Stimulated activated CD8-positive, alpha-beta memory T cell treated with anti-CD3 and anti-CD28 coated beads, Interleukin-15, amount 100 ng/mL, for 4 hours (primary cell): ENCODE measurements at places on chromosomes 16 and 17.
A peak's percentile ranks its signal among the peaks of the same experiment; 100 is the strongest.

GRCh38 chr16:15897834-15898254 lies 9.4 kb upstream of the CEP20 start:
- DNase-seq, result no peak

DNA sequence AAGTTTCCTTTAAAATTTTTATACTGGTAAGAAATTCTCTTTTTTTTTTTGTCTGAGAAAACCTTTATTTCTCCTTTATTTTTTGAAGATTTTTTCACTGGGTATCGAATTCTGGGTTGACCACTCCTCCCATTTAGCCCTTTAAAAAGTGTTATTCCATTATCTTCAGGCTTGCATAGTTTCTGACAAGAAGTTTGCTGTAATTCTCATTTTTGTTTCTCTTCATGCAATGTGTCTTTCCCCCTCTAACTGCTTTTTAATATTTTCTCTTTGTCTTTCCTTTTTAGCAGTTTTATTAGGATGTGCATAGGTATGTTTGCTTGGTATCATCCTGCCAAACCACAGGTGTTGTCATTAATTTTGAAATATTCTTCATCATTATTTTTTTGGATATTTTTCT lies 67.7 kb upstream of the GOT2 start:
- DNase-seq, result no peak

GRCh38 chr17:17547210-17547764 lies 44.2 kb downstream of the PEMT start:
- DNase-seq, result no peak

DNA sequence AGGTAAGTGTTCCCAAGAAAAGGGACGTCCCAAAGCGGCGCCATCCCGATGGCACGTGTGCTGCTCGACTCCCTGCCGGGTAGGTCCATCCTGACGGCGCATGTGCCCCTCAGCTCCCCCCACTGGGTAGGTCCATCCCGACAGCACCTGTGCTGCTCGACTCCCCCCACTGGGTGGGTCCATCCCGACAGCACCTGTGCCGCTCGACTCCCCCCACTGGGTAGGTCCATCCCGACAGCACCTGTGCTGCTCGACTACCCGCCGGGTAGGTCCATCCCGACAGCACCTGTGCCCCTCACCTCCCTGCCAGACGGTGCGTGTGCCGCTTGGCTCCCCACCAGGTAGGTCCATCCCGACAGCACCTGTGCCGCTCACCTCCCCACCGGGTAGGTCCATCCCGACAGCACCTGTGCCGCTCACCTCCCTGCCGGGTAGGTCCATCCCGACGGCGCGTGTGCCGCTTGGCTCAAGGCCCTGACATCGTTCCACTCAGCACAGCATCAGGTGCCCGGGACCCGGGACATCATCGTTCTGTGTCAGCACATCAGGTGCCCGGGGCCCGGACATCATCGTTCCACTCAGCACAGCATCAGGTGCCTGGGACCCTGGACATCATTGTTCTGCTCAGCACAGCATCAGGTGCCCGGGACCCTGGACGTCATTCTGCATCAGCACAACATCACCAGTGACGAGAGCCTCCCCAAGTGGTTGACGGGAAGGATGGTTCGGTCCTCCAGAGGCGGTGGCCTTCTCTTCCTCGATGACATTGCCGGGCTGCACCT lies 5.7 kb upstream of the FN3K start:
- DNase-seq, result no peak

DNA sequence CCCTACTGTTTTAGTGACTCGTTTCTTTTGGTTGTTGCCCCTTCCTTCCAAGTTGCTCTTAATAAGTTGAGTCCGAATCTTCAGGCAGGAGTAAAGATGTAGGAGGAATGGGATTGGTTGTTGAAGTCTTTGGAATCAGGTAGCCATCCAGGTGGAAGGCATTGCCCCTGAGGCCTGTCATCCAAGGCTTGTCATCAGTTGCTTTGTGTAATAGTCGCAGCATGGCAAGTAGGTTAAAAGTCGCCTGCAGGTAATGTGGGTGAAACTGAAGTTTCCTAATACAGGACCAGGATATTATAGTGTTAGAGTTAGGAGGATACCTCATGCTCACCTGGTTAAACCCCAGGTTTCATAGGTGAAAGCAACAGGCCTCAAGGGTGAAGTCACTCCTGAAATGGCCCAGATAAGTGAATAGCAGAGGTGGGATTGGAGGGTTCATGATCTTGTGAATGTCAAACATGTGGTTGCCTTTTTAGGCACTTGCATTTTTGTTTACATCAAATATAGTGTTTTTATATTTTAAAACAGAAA lies 934 bp downstream of the PCTP start:
- no peak for DNase-seq

GRCh38 chr17:82235056-82235774 lies 6.4 kb downstream of the SLC16A3 start:
- no peak for DNase-seq

- DNase-seq, result no peak
Observed at GRCh38 chr17:74532115-74532514, 840 bp upstream of the CD300LB start.

DNA sequence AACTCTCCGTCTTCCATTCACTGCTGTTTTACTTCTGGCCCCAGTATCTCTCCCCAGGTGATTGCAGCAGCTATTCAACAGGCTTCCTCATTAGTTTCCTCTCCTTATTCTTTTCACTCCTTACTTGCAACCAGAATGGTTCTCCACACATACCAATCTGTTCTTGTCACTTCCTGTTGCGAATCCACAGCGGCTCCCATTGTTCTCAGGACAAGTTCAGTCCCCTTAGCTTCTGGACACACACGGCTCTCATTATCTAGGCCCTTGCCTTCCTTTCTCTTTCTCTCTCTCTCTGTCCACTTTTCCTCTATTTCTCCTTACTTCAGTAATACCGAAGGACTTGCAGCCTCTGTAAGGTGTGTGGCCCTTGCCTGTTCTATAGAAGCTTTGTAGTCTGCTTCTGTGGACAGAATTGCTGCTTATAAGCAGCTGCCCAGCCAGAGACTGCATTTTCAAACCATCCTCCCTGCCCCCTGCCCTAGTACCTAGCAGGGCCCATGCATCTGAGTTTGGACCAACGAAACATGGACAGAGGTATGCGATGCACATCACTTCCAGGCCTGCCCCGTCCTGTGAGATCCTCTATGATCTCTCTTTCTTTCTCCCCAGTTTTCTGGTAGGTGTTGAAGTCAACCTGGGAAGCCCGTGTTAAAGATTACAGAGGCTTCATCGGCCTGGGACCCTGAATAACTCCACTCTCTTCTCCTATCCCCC lies 45.7 kb downstream of the VAT1L start:
- no peak for DNase-seq

DNA sequence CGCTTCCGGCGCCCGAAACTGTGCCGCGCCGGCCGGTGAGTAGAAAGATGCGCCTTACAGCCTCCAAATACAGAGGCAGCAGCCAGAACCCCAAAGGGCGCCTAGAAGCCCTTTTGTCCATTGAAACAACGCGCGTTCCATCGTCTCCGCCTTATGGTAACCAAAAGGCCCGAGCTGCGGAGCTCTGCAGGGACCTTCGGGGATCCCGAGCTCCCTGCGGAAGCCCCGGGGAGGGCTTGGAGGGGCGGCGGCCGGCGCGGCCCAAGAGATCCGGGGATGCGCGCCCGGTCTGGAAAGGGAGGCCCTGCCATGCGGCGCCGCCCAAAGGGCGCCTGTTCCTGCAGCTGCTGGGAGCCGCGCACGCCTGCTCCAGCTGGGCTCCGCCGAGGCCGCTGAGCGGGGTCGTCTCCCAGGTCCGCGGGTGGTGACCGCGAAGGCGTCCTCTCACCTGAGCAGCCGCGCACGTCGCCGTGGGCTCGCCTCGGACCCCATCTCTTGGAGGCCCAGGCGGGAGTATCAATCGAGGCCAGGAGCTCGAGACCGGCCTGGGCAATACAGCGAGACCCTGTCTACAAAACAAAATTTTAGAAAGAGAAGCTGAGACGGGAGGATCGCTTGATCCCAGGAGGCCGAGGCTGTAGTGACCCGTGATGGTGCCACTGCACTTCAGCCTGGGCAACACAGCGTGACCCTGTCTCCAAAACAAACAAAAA lies 742 bp upstream of the FBXO31 start:
- no peak for DNase-seq

GRCh38 chr17:43734376-43734775 lies 24.2 kb downstream of the SOST start:
- DNase-seq, result no peak

- DNase-seq, result no peak
Observed at GRCh38 chr17:68853036-68853435, 102.2 kb downstream of the ABCA8 start.

GRCh38 chr16:49653577-49653976 lies 202.3 kb downstream of the ZNF423 start:
- DNase-seq, result no peak

DNA sequence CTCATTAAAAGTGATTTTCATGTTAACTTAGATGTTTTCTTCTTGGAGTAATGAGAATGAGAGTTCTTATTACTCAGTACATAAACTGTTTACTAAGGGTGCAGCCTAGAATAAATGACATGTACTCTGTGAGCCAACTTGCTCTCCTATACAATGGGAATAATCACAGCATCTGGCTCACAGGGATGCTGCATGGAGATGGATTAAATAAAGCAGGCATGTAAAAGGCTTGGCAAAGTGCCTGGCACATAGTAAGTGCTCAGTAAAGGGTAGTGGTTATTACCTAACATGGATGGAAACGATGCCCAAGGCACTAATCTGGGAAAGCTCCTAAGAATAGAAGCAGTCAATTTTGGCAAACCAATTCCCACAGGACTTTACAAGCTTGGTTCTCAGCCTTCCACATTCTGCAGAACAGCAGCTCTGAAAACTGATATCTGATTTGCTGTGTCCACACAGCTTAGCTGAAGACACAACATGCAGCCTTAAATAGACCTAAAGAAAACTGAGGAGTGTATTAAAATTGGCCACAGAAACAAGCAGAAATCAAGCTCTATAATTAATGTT lies 176.1 kb downstream of the ABCC12 start:
- no peak for DNase-seq

DNA sequence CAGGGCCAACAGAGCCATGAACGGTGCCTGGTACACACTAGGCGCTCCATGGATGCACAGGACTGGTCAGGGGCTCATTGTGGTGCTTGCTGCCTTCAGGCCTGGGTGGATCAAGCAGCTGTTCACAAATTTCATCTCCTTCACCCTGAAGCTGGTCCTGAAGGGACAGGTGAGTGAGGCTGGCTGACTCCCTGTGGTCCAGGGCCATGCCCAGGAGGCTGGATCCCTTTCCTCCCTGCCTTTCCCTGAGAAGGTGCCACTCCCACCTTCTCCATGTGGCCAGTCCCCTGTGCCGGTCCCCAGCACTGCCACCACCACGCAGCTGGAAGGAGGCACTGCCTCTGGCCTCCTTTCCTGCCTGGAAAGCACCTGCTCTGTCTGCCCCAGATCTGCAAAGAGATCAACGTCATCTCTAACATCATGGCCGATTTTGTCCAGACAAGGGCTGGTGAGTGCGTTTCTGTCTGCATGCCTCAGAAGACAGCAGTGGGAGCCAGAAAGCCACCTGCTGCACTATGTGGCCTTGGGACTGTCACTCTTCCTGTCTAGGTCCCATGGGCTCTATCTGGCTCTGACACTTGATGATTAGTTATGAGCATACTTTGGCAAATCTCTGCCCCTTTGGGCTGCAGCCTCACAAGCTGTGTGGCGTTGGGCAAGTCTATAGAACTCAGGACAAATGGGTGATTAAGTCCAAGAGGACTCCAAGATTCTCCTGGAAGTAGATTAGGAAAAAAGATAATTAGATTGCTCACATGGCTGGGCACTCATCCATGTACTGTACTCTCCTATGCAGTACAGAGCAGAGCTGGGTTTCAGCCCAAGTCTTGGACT lies 9.4 kb downstream of the CETP start:
- no peak for DNase-seq

GRCh38 chr17:76378548-76379274 lies 5.7 kb upstream of the SPHK1 start:
- DNase-seq, result no peak

GRCh38 chr17:43832976-43833829 lies at the start of gene MPP3:
MPP3 (minus strand) TSS chr17:43833146; CDS start chr17:43831906, 1,240 bp downstream.
- DNase-seq, result peak; percentile 19

DNA sequence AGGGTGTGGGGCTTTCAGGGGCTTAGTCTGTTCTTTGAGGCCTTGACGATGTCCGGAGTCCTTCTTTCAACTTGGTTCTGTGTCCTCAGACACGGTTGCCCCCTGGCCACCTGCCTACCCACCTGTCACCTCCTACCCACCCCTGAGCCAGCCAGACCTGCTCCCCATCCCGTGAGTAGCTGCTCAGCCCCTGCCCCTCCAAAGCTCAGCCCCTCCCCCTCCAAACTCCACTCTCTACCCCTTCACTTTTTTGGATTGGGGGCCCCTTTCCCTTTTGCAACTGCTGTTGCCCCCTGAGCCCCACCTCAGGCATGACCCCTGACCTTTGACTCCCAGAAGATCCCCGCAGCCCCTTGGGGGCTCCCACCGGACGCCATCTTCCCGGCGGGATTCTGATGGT lies 1.2 kb downstream of the LAT start:
- DNase-seq, result no peak

- DNase-seq, result no peak
Observed at GRCh38 chr17:61453566-61454380, 1.6 kb downstream of the TBX4 start.

DNA sequence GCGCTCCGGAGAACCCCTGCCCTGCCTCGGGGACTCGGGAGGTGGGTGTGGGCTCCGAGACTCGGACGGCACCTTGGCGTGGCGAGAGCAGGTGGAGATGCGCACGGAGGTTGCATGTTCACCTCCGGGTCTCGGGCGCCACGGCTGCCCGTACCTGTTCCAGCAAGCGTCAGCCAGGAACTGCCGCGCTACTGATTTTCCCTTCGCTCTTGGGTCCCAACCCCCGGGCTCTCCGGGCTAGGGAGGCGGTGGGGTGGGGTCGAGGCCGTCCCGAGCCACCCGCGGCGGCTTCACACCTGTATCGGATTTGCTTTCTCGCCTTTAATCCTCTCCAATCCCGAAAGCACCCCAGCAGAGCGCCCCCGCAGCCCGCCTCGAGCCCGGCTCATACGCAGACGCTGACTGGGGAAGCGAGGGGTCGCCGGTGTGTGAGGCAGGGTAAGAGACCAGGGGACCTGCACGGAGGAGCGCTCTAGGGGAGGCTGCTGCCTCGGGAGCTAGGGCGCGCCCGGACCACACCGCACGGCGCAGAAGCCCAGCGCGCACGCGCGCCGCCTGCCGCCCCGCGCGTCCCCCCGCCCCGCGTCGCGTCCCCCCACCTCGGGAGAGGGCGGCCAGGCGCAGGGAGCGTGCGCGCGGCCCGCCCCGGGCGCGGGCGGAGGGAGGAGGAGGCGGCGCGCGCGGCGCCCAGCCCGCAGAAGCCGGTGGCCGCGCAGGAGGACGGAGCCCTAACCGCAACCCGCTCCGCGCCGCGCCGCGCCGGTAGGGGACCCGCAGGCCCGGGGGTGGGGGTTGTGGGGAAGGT lies at the start of gene DUSP14:
TSS of gene DUSP14 (plus strand) at position 695 of the 805 bp plus-strand sequence. CDS start 22,382 bp downstream, outside the sequence.
- DNase-seq, result peak; percentile 61
